Spleen (tissue), 13 donors: ENCODE measurements at places on chromosomes 3 and 15. TPM values are rescaled to one million over a fixed set of nuclear protein-coding genes. Genes with fewer than 3 reads are reported as not detected.

Gene ELL3
- total RNA-seq = 1.7 TPM

Gene PPP1R14D
- total RNA-seq = not detected

Gene SLC9C1
- not detected for total RNA-seq

Gene EIF5A2
- 4.9 TPM for total RNA-seq

Gene ARL14
- total RNA-seq = not detected

DNA sequence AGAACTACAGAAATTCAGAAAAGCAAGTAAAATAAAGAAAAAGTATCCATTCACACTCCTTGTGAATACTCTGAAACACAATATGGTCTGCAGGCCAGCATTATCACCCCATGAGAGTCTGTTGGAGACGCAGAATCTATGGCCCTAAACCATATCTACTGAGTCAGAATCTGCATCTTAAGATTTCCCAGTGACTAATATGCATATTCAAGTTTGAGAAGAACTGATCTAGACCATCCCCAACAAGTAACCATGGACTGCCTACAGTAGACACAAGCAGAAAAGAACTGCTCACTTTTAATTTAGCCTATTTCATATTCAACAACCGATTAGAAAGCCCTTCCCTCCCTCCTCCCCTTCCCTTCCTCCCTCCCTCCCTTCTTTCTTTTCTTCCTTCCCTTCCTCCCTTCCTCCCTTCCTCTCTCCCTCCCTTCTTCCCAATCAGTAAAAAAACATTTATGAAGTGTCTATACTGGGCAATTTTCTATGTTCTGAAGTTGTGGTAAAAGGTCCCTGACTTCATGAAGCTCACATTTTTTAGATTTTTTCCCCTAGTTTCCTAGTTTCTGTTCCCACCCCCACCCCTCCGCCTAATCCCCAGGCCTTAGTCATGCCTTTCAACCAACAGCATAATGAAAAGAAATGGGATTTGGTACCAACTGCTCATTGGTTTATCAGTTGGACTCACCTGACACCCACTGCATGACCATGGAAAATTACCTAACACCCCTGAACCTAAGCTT lies 125.2 kb downstream of the CNTN3 start:
- DNase-seq = no peak
- no peaks in the 10 kb centered on the region for H3K27me3 ChIP-seq
- no peaks in the 10 kb centered on the region for H3K4me1 ChIP-seq
- no peak overlapping the region for H3K27ac ChIP-seq

DNA sequence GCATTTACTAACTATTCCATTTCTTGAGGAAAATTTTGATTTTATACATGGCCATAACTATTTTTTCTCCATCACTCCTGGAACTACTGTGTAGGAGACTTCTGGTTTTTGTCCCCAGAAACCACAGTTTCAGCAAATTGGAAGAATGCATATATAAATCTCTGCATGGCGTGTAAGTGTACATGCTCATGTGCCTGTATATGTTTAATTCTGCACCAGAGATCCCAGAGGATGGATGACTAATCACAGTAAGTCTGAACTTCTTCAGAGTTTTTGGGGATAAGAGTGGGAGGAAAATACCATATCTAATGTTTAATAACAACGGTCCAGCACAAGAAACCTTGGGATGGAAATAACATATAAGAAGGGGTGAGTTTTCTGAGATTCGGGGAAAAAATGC lies 10.9 kb upstream of the COL6A6 start:
- no peak for DNase-seq
- H3K36me3 ChIP-seq = no peaks in the 10 kb centered on the region
- no peak overlapping the region for H3K27ac ChIP-seq
- H3K27me3 ChIP-seq = peaks cover 6% of the 10 kb centered on the region
- H3K4me1 ChIP-seq = no peaks in the 10 kb centered on the region

DNA sequence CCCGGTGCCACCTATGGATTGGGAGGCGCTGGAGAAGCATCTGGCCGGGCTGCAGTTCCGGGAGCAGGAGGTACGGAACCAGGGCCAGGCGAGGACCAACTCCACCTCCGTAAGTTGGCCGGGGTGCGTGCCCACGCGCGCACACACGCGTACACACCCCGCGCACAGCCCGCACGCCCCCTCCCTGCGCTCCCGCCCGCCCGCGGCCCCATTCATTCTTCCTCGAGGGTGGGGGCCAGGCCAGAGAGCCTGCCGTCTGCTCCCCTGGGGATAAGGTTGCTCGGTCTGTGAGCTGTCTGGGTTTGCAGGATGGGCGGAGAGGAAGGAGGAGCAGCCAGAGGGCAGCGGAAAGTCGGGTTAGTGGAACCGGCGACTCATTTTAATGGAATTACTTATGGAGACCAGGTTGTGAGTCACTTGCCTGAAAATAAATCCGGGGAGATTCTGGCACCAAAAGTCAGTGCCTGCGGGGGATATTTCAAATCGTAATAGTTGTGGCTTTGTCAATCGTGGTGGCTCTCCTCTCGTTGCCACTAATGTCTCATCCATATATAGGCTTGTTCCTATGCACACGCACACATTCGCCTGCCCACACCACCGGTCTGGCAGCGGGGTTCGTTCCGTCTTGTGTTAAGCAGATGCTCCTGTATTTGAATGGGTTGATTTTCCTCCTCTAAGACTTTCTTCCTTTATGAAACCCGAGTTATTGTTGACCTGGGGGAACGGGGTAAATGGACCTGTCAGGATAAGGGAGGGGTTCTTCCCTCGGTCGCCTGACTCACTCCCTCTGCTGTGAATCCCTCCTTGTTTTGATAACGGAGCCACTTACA lies 223.4 kb upstream of the IL12A start:
- no peaks in the 10 kb centered on the region for H3K36me3 ChIP-seq
- peak overlapping the region; percentile 56 for H3K4me3 ChIP-seq

GRCh38 chr3:158493931-158494330 lies 77.1 kb upstream of the MLF1 start:
- H3K27ac ChIP-seq = no peak overlapping the region
- no peak overlapping the region for H3K4me3 ChIP-seq
- H3K36me3 ChIP-seq = no peaks in the 10 kb centered on the region
- no peaks in the 10 kb centered on the region for H3K27me3 ChIP-seq
- H3K4me1 ChIP-seq = no peaks in the 10 kb centered on the region

DNA sequence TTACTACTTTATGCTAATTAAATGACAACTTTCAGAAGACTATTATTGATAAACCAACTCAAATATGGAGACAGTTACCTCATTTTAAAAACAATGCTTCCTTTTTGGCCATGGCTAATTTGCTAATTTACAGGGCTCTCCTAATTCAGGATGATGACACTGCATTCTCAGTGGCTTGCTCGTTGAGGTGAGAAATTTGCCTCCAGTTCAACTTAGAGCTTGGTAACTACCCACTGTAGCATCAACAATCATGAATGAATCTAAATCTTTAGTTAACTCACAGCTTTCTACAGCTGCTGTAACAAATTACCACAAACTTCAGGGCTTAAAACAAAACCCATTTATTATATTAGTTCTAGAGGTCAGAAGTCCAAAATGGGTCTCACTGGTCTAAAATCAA lies 14.0 kb downstream of the PBRM1 start:
- H3K27ac ChIP-seq = peak overlapping the region; percentile 39
- no peak for DNase-seq
- H3K27me3 ChIP-seq = no peaks in the 10 kb centered on the region
- no peaks in the 10 kb centered on the region for H3K36me3 ChIP-seq
- H3K4me1 ChIP-seq = peaks cover 19% of the 10 kb centered on the region

- no peak for DNase-seq
- H3K27me3 ChIP-seq = no peaks in the 10 kb centered on the region
- no peak overlapping the region for H3K27ac ChIP-seq
- no peaks in the 10 kb centered on the region for H3K36me3 ChIP-seq
- no peak overlapping the region for H3K4me3 ChIP-seq
Observed at GRCh38 chr3:99542767-99543518, 95.5 kb upstream of the COL8A1 start.

DNA sequence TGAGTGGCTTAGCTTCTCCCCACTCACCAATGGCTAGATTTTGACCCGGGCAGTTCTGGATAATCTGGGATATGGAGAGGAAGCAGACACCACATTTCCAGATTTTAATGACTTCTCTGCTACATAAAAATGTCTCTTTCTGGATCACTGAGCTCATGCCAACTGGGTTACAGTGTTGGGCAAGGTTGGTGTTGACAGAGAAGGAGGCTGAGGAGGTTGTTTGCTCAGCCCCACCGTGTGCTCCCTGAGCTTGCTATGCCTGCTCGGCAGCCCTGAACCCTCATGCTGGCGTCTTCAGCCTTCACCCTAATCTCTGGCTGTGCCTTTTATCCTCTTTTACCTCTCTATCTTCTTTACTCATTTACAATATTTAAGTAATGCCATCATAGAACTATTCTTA lies 53.0 kb upstream of the KPNA4 start:
- no peaks in the 10 kb centered on the region for H3K27me3 ChIP-seq
- H3K27ac ChIP-seq = no peak overlapping the region
- H3K36me3 ChIP-seq = no peaks in the 10 kb centered on the region
- no peaks in the 10 kb centered on the region for H3K4me1 ChIP-seq
- H3K4me3 ChIP-seq = no peak overlapping the region
- DNase-seq = no peak

DNA sequence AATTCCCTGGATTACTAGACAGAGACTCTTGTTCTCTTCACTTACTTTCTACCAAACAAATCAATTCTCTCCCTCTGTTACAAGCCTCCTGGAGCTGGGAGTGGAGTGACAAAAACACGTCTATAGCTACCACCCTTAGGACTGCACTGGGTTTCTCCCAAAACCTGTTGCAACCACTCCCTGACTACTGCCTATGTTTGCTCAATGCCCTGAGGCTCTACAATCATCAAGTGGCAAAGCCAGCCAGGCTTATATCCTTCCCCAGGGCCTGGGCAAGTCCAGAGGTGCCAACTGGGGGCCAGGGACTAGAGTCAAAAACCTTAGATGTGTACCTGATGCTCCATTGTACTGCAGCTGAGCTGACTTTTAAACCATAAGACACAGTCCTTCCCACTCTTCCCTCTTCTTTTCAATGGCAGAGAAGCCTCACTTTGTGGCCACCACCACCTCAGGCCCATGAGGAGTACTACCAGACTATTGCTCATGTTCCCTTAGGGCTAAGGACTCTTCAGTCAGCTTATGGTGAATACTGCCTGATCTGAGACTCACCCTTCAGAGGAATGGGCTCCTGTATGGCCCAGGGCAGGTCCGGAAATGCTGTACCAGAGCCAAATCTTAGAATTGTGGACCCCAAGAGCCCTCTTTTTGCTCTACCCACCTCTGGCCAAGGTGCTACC lies 125.4 kb upstream of the PLCL2 start:
- H3K36me3 ChIP-seq = no peaks in the 10 kb centered on the region
- no peaks in the 10 kb centered on the region for H3K27me3 ChIP-seq
- no peaks in the 10 kb centered on the region for H3K4me1 ChIP-seq
- no peak overlapping the region for H3K27ac ChIP-seq
- H3K4me3 ChIP-seq = no peak overlapping the region

- no peak for DNase-seq
- no peaks in the 10 kb centered on the region for H3K36me3 ChIP-seq
- no peak overlapping the region for H3K4me3 ChIP-seq
Observed at GRCh38 chr3:147412261-147412916, 3.2 kb downstream of the ZIC1 start.

DNA sequence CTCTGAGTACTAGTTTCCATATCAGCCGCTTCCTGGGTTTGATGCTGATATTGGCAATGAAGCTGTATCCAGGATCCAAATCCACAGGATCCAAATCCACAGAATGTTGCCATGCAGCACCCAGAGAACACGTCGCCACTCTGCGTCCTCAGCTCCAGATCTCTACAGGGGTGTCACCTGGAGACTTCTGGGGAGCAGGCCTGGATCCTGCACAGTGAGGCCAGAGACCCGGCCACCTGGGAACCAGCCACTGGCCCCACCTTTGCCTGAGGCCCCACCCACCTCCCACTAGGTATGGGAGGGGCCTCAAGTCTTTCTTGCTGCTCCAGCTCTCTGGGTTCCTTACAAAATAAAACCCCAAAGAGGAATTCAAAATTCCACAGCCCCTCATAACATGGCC lies 123.9 kb downstream of the LRRK1 start:
- peak; percentile 21 for DNase-seq
- H3K27me3 ChIP-seq = no peaks in the 10 kb centered on the region
- H3K36me3 ChIP-seq = peaks cover 92% of the 10 kb centered on the region
- no peak overlapping the region for H3K4me3 ChIP-seq
- peaks cover 8% of the 10 kb centered on the region for H3K4me1 ChIP-seq
- H3K27ac ChIP-seq = no peak overlapping the region

DNA sequence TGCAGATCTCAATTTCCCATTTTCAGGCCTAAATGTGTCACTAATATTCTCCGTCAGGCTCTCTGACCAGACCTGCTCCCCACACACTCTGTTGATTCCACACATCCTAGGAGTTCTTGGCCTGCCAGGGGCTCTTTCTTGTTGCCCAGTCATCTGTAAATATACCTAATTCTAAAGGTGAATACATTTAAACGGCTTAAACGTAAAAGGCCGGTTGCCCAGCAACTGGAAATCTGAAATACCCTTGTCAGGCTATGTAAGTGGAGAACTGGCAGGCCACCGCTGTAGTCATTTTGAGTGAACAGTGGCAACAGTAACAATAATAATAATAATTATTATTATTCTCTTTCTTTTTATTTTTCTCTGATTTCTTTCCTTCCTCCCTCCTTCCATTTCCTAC lies 302.7 kb downstream of the AGBL1 start:
- no peaks in the 10 kb centered on the region for H3K36me3 ChIP-seq
- no peaks in the 10 kb centered on the region for H3K4me1 ChIP-seq
- no peaks in the 10 kb centered on the region for H3K27me3 ChIP-seq
- no peak overlapping the region for H3K4me3 ChIP-seq
- no peak for DNase-seq
